ENCODE measurements at places on chromosomes 6 and 20.

- DNase-seq = peak; percentile 5
These were observed 15.4 kb downstream of the RPS6KA2 start for GRCh38 chr6:166611631-166612030.

- DNase-seq = no peak
These were observed 5.4 kb upstream of the FOXF2 start for GRCh38 chr6:1383729-1384548.

- DNase-seq = no peak
These were observed 22.1 kb downstream of the SLC35A1 start for GRCh38 chr6:87494761-87495422.

DNA sequence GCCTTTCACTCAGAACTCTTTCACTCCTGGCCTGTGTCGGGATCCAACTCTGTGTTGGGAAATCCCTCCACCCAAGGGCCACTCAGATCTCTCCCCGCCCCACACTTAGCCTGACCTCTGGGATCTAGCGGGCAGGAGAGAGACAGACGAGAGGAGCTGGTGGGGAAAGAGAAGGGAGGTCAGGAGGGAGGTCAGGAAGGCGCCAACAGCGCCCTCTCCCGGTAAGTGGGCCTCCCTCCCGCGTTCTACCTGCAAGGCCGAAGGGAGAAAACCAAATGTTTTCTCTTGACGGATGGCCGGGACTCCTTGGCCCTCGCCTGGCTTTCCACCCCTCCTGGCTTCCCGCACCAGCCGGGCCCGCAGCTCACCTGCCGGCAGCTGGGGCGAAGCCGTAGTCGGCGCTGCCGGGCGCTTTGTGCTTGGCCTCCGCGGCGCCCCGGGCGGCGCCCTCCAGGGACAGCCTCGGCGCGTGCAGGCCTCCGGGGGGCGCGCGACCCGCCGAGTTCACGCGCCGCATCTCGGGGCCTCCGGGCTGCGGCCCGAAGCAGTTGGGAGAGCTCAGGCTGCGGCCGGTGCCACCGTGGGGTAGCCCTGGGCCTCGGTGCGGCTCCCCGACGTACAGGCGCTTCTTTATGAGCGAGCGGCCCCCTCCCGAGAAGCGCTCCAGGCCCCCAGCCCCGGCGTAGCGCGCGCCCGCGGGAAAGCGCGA, 38.2 kb downstream of the C6orf132 start:
- no peak for DNase-seq

DNA sequence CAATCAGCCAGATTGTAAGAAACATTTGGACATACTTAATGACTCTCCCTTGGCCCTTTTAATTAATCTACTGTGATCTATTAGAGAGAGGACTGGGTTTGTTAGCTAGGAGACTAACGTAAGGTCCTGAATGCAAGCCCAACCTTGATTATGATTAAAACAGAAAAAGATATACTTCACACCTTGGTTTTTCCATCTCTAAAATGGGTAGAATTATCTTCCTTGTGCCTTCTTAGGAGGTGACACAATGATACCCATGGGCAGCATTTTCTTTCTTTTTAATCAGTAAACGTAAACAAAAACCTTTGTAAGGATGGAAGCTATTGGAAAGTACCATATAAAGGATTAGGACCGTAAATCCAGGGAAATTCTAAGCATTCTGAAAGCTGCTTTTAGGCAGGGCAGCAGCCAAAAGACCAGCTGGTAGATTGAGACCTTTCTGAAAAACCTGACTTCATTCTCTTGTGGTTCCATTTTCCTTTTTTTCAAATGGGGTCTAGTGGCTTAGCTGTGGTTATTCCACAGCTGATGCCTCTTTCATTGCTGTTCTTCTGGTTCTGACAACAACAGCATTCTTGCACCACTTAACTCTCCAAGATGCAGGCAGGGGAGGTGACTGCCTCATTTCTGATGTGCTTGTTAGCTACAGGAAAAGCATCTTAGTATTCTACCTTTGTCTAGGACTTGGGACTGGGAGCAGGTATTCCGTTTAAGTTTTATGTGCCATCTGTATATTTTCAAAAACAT, 27.4 kb downstream of the RREB1 start:
- DNase-seq = no peak

GRCh38 chr6:79246891-79247290, 12.4 kb upstream of the HMGN3 start:
- DNase-seq = no peak

GRCh38 chr20:51702556-51702955, 65.6 kb downstream of the ATP9A start:
- no peak for DNase-seq

DNA sequence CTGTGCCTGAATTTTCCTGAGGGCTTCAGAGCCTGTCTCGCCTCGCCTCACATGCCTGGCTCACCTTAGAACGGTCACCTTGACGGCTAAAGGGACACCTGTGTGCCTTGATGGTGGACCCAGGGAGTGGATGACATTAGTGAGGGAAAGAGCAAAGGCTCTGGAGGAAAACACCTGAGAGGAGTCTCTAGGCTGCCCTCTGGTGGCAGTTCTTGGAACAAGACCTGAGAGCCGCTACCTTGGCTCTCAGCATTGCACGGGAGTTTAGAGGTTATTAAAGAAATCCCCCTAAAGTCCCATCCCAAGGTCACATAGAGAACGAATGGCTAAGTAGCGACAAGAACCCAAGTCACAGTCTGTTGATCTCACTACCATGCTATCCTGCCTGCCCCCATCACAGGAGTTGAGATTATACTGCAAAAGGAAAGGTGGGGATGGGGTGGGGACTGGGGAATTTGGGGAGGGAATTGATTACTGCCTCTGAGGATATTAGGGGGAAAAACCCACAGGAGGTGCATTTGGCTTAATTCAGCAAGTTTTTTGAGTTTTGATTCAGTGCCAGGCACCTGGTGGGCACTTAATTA, 7.9 kb upstream of the CDSN start:
- peak; percentile 65 for DNase-seq

- peak; percentile 88 for DNase-seq
These were observed 55.7 kb upstream of the FERMT1 start for GRCh38 chr20:6178537-6178936.

GRCh38 chr6:136717716-136717990, 74.6 kb downstream of the MAP3K5 start:
- DNase-seq = no peak

DNA sequence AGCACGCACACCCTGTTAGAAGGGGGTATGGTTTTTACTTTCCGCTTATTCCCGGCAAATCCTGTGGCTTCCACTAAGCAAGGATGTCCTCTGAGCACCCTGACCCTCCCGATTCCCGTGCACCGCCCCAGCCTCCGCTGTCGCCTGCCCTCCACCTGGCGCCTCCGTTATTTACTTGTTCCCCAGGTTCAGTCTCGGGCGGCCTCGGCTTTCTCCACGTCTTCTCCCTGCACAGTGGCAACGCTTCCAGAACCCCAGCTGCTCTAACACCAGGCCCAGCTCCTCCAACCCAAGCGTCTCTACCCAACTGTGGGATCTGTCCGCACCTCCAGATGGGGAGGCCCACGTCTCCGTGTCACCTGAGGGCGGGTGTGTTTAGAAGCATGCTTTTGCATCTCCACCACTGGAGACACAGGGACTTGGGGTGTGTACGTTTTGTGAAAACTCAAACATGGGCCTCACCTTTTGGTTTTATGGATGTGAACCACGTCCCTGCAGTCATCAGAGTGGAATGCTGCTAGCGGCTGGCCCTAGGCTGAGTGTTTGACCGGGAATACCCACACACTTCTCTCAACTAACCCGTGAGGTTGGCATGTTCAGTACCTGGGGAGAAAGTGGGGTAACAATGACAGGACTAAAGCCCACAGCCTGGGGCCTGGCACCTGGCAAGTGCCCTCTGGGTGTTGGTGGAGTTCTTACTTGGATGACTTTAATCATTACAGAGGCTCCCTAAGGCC, 79.9 kb downstream of the THBS2 start:
- DNase-seq = no peak

- DNase-seq = no peak
These were observed 18.6 kb upstream of the SYNDIG1 start for GRCh38 chr20:24450624-24451376.

DNA sequence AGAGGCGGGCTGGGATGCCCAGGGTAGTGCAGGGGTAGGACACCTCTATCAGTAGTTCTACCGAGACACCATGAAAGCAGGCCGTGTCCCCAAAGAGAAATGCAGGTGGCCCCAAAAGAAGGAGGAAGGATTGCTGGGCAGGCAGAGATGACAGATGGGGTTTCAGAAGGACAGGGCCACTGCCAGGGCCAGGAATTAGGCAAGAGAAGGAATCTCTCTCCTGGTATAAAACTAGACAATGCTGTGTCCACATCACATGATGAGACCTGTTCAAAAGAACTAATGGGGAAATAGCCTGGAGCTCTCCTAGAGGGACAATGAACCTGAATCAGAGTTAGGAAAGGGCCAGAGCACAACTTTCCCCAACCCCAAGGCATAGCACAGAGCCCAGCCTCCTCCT, 21.6 kb upstream of the VSX1 start:
- no peak for DNase-seq

- DNase-seq = no peak
These were observed 84.6 kb downstream of the PHACTR1 start for GRCh38 chr6:12801141-12801540.

DNA sequence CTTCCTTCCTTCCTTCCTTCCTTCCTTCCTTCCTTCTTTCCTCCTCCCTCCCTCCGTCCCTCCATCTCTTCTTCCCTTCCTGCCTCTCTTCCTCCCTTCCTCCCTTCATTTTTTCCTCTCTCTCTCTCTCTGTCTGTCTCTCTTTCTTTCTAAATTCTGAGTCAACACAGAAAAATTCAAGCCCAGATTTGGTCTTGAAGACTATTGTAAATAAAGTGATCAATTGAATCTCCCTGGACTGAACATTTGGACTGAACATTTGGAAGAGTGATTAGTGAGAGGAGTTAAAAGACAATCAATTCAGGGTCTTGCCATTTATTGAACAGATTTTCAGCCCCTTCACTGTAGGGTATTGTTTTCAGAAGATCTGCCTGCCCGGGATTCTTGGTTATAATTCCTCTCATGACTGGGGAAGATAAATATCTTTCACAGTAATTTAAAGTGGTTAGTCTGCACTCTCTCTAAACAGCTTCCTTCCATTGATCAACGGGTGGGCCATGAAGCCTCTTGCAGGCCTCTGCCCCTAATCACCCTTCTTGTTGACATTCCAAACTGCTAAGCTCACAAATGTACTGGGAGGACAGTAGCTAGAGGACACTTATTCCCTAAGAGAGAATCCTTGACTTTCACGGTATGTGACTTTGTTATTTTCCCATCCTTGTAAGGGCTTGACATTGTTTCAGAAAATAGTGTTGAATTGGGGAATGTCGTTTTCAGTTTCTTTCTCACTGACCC, 101.7 kb upstream of the BMP2 start:
- DNase-seq = peak; percentile 55

DNA sequence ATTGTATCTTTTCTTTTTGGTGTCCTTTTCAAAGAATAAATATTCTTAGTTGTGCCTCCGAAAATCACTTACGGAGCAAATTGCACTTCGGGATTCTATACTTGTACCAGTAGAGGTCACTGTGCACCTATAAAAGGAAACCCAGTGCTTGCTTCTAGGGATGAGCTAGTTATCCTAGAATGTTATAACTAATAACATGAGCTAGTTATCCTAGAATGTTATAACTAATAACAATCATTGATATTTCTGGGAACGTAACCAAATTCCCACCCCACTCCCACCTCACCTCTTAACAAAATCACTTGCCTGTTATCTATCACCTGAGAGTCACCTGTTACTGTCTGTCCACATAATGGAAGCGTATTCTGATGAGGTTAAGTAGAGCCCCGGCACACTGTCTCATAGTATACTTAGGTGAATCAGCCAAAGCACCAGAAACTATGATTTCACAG, 126.9 kb upstream of the TIAM2 start:
- peak; percentile 64 for DNase-seq

GRCh38 chr6:162854228-162854627, 126.5 kb downstream of the PACRG start:
- DNase-seq = no peak

DNA sequence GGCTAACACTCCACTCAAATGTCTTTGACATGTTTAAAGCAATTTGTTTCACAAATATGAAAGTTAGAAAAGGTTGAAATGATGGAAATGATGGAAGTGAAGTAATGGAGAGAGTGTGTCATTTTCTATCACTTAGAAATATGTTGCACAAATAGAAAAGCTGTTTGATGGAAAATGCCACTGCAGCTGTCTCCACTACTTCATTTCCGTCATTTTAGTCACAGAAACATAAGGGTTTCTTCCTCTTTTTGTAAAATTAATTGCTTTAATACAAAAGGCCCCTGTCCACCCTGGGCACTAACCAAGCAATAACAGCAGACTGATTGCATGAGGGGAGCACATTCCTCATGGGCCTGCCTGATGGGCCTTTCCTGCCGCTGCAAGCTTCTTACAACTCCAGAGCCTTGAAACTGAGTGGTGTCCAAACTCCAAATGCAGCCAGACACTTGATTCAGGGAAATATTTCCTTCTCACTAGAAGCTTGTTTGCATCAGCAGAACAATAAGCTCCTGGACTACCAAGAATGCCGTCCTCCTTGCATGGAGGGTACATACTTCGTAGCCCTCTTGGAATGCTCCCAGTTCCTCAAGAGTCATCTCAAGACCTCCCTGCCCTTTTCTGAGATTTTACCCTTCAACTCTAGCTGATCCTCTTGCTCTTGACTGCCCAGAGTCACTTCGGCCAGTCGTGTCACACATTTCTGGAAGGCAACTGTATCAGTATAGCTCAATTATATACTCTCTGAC, 36.1 kb downstream of the F13A1 start:
- no peak for DNase-seq

GRCh38 chr6:158437571-158437970, 122.3 kb upstream of the TMEM181 start:
- DNase-seq = no peak

GRCh38 chr6:16181439-16182297, 52.8 kb downstream of the MYLIP start:
- DNase-seq = no peak

GRCh38 chr6:135257631-135258405, 76.7 kb downstream of the MYB start:
- DNase-seq = no peak

GRCh38 chr20:34615477-34615876, 57.0 kb downstream of the MAP1LC3A start:
- no peak for DNase-seq

DNA sequence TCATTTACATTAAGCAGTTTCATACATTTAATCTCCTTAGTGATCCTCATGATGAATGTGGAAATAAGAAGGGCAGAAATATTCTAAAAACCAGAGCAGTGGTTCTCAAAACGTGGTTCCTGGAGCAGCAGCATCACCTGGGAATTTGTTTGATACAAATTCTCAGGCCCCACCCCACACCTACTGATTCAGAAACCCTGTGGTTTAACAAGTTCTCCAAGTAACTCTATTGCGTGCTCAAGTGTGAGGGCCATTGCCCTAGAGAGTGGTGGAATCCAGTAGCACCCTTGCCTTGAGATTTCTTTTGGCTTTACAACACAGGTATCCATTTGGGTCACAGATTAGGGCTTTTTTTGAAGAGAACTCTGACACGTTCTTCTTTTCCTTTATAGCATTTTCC, 354.6 kb upstream of the FLRT3 start:
- no peak for DNase-seq

- no peak for DNase-seq
These were observed 7.1 kb downstream of the TUBB2B start for GRCh38 chr6:3220366-3220765.

DNA sequence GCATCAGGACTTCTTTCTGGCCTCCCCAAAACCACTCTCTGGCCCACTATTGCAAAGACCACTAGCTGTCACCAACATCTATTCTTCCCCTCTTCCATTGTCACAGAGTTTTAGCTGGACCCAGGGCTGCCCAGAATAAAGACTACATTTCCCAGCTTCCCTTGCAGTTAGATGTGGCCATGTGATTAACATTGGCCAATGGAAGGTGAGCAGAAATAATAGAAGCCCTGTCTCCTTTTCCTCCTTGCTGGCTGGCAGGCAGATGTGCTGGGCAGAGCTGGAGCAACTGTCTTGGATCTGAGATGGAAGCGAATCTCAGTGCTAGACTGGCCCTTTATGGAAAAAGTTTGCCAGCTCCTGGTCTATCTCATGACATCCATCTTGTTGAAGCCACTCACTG, 97.0 kb downstream of the KCNB1 start:
- peak; percentile 12 for DNase-seq

All from NCI-H510A treated with DMSO at 0.1 percent for 48 hours (cell line).